ENCODE measurements at places on chromosomes 6 and 20.

DNA sequence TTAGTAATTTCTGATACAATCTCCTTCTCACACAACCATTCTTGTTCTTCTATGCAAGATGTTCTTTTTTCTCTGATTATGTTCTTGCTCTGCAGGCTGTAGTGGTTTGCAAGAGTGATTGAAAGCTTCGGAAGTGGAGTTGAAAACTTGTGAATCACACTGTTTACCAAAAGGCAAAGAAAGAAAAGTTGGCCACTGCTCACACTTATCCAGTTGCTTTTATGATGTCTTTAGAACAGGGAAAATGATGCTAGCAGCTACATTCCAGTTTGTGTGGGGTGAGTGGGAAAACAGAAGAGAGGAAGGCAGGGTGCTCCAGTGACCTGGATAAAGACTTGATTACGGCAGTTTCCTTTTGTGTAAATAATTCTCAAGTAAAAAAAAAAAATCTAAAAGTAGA is 583.3 kb downstream of the TENT5A start:
- DNase-seq: no peak

GRCh38 chr20:19212469-19212815 is at the start of gene SLC24A3:
Gene SLC24A3 (plus strand): TSS chr20:19212642.
- DNase-seq: no peak

GRCh38 chr6:72712910-72713309 is 91.0 kb downstream of the KCNQ5 start:
- no peak for DNase-seq

DNA sequence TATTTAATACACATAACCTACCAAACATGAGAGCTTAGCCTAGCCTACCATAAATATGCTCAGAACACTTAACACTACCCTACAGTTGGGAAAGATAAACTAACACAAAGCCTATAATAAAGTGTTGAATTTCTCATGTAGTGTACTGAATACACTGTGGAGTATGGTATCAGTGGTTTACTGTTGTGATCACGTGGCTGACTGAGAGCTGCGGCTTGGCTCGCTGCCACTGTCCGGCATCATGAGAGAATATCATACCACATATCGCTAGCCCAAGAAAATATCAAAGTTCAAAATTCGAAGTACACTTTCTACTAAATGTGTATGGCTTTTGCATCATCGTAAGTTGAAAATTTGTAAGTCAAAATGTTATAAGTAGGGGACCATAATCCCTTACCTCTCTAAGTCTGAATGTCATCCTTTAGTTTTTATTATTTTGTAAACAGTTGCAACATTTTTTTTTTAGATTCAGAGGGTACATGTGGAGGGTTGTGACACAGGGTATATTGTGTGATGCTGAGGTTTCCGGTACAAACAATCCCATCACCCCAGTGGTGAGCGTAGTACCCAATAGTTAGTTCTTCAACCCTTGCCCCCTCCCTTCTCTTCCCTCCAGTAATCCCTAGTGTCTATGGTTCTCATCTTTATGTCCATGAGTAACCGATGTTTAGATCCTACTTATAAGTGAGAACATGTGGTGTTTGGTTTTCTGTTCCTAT is 14.6 kb upstream of the TAAR1 start:
- no peak for DNase-seq

DNA sequence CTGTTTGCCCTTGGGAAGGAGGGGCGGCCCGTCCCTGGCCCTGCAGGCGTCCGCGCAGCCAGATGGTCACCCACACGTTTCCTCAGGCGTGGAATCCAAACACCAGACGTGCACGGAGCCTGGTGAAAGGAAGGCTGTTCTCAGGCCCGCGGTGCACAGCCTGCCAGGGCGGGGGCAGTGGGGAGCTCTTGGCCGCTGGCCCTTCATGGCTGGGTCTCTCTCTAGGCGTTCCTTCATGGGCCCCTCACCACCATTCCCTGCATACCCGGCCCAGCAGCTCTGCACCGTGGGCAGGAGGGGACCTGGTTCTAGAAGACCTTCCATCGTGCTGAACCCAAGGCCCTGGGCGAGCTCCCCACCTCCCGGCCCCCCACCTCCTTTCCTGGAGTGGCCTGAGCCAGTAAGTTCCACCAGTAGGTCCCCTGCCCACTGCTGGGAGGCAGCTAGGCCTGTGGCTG is 30.4 kb upstream of the SMOC2 start:
- DNase-seq: no peak

DNA sequence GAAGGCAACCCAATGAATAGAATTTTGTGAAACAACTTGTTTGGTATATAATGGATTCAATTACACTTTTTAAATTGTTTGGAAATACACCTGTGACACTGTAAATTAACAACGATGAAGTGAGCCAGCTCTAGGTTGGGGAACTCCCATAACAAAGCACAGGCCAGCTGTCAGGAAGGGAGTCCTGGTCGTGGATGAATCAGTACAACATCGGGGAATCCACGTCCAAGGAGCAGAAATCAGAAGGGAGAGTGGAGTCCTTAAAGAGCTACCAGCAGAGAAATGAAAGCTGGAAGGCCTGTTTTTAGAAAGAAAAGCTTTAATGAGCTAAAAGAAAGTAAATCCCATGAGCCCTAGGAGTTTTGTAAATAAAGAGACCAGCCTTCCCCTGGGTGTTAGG is 223.1 kb upstream of the SLC35B3 start:
- DNase-seq: no peak

DNA sequence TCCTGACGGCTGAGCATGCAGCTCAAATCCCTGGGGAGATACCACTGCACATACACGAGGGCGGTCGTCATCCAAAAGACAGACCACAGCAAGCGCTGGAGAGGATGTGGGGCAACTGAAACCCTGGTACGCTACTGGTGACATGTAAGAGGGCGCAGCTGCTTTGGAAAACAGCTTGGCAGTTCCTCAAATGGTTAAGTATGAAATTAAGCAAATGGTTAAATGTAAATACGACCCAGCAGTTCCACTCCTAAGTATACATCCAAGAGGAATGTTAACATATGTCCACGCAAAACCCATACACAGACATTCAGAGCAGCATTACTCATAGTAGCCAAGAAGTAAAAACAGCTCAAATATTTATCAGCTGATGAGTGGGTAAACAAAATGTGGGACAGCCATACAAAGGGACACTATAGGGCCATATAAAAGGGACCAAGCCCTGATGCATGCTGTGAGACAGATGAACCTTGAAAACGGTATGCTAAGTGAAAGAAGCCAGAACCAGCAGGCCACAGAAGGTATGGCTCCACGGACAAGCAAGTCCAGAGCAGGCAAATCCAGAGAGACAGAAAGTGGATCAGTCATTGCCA is 38.5 kb downstream of the RIPOR3 start:
- DNase-seq: no peak

GRCh38 chr6:48100588-48100895 is 10.5 kb downstream of the PTCHD4 start:
- DNase-seq: no peak

- peak; percentile 32 for DNase-seq
These were observed 1.1 kb downstream of the DLK2 start for GRCh38 chr6:43454290-43454695.

DNA sequence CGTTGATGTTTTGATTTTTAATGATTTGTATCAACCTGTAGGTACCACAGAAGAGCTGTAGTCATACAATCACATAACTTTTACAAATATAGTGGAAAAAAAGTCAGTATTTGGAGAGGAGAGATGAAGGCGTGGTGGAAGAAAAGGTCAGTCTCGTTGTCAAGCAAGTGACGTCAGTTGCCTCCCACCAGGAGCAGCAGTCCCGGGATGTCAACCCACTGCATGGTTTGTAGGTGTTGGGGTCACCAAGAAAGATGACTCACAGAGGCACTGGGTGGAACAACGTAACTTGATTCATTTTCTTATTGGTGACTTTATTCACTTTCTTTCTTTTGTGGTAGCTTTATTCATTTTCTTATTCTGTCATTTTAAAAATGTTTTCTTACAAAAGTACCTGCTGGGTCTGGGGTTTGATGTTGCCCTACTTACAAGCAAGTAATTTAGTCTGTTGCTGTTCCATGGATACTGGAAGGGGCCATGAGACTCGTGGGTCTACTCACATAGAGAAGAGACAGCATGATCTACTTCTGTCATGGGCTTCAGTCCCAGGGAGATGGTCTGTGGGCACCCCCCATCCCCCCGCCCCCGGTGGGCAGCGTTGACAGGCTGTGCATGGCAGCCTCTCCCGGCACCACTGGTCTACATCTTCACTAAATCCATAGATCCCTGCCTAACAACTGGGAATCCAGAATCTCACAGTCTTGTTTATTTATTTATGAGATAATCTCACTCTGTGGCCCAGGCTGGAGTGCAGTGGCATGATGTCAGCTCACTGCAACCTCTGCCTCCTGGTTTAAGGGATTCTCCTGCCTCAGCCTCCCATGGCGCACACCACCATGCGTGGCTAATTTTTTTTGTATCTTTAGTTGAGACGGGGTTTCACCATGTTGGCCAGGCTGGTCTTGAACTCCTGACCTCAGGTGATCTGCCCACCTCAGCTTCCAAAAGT is 36.4 kb upstream of the SYNJ2 start:
- no peak for DNase-seq

GRCh38 chr6:81996414-81996813 is 243.9 kb upstream of the TENT5A start:
- DNase-seq: no peak

- no peak for DNase-seq
These were observed 52.8 kb upstream of the BMP6 start for GRCh38 chr6:7673063-7673536.

- no peak for DNase-seq
These were observed 243.5 kb upstream of the PREP start for GRCh38 chr6:105646391-105646867.

DNA sequence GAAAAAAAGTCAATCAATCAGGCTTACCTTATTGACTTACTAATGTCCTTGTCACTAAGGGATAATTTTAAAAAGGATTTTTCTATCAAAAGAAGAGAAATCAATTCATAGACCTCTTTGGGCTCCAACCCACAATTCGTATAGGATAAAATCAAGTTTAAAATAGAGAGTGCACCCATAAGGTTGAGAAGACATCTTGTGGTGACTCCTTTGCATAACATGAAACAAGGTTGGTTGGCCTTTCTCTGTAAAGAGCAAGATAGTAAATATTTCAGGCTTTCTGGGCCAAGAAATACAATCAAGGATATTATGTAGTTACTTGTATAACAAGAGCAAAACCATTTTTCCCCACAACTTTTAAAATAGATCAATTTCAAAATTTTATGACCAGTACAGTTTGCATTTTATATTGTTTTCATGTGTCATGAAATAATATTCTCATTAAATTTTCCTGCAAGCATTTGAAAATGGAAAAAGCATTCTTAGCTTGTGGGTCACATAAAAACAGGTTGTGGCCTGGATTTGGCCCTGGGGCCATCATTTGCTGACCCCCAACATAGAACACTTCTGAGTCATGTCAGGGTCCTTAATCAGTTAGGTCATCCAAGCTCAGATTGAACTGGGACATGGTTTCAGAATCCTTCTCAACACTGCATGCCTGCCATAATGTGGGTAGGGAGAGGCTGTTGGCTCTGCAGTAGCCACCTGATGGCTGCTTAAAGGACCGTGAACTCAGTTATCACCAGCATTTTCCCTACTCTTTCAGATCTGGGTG is 76.7 kb downstream of the MYB start:
- no peak for DNase-seq

DNA sequence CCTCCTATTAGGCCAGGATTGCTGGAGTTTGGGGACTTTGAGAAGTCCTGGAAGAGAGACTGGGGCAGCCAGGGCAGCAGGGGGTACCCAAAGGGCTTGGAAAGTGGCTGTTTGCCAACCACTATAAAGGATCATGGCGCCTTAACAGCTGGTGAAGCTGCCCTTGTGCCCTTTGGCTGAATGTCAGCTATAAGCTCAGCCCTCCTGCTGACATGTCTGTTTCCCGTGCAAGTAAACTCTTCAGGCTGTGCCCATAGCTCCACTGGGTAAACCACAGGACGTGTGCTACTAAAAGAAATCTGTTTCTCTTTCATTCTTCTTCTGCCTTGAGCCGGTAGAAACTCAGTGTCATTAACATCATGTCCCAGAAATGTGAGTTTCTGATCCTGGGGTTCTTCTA is 97.3 kb downstream of the CAP2 start:
- no peak for DNase-seq

- no peak for DNase-seq
These were observed 6.6 kb downstream of the SLC52A3 start for GRCh38 chr20:761418-762381.

DNA sequence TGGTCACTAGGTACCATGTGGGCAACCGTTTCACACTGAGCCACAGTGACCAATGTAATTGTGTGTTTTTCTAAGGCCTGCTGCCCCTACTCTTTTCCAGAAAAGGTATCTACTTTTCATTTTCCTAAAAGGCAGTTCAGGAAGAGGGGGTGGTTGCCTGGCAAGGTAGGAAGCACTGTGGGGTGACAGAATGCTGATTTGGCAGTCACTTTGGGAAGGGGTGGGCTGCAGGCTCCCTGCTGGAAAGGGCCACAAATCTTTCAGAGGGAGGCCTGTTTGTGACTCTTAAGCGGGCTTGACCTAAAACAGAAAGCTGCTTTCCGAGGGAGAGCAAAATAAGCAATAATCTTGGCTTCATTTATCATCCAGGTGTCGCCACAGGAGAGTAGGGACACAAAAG is 5.2 kb upstream of the NNAT start:
- no peak for DNase-seq

- no peak for DNase-seq
These were observed 81.7 kb upstream of the RIPOR2 start for GRCh38 chr6:25017486-25017885.

GRCh38 chr6:56550301-56550700 is 92.4 kb downstream of the DST start:
- DNase-seq: no peak

DNA sequence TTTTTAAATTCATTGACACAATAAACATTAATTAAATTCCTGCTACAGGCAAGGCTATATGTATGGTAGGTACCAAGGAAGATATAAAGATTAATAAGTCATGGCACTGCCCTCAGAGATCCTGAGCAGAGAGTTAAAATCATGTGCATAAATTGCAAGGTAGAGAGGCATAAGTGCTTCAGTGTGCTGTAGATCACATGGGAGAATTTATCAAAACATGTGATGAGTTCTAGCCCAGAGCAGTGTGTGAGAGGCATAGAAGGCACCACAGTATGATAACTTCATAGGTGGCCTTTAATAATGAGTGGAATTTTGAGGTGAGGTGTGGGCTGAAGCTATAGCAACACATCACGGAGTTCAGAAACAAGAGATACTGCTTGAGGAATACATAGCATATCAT is 465.9 kb upstream of the RNF217 start:
- no peak for DNase-seq

GRCh38 chr20:5020760-5021159 is 19.4 kb upstream of the SLC23A2 start:
- no peak for DNase-seq

Measured in effector memory CD4-positive, alpha-beta T cell (primary cell).